ENCODE measurements at places on chromosomes 1 and 21.
A peak's percentile ranks its signal among the peaks of the same experiment; 100 is the strongest.

GRCh38 chr1:55965981-55966461, 613.3 kb downstream of the PLPP3 start:
- DNase-seq = no peak

DNA sequence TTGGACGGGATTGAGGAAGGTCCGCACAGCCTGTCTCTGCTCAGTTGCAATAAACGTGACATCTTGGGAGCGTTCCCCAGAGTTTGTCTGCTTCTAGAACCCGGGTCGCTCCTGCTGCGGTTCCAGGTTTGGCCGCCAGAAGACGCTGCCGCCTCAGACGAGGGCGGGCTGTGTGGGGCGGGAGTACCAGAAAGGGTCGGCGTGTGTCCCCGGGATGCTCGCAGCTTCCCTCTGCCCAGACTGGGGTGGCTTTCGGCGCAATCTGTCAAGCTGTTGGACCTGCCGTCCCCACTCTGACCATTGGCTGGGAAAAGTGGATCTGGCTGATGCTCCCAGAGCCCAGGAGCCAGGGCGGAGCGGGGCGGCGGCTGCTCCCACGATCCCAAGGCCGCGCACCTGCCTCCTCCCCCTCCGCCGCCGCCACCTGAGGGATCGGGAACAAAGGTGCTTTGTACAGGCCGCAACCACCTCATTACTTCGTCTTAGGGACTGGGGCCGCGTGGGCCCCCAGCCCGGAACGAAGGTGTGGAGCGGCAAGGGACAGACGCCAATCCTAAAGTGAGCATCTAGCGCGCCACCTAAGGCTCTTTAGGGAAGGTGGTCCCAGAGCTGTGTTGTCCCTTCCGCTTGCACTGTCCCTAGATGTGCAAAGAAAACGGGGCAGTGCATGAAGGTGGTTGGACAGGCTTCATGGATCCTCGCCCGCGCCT, 683 bp upstream of the EFNA4 start:
- DNase-seq = peak; percentile 19

DNA sequence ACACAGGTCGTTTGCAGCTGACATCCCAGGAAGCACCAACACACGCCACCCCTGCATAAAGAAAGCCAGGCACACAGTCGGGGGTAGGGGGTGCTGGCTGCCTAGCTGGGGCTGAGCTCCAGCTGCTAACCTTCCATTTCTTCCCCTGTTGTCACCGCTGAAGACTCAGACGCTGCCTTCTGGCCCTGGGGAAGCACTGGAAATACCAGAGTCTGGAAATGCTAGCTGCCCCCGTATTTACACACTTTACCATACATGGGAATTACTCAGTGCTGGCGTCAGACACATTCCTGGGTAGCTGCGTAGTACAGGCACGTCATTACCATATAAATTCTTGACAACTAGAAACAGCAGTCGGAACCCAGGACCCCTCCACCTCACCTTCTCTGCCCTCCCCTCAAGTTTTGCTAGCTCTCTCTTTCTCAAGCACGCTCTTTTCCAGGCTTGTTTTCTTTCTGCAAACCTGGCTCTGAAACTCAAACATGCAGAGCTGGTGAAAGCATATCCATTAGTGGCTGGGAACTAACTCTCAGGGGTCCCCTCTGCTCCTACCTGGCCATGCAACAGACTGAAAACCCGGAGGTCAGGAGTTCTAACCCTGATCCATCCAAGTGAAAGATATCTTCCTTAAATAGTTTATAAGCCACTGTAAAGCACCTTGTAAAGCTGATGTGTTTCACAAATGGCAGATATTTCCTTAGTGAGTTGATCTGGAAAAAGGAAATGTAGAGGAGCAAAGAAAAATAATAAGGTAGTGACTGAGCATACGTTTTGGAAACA, 3.3 kb downstream of the CSRP1 start:
- DNase-seq = no peak

DNA sequence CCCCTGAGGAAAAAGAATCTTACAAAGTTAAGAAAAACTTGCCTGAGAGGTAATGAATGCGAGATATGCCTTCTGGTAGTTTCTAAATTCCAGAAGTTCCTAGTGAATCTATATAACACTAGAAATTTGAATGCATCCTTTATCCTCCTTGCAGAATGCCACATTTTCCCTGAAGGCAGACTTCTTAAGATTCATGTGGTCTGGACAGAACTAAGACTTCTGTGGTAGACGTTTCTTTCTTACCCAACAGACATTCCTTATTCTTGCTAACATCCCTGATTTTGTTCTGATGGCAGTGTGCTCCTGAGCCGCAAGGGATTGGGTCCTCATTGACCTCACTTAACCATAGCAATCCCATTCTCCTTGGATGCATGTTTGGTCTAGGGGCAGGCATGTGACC, 121.3 kb upstream of the PAPPA2 start:
- no peak for DNase-seq

- DNase-seq = no peak
Observed at GRCh38 chr1:116228511-116228910, 117.3 kb downstream of the MAB21L3 start.

GRCh38 chr1:219310181-219310728, 136.6 kb downstream of the LYPLAL1 start:
- no peak for DNase-seq

DNA sequence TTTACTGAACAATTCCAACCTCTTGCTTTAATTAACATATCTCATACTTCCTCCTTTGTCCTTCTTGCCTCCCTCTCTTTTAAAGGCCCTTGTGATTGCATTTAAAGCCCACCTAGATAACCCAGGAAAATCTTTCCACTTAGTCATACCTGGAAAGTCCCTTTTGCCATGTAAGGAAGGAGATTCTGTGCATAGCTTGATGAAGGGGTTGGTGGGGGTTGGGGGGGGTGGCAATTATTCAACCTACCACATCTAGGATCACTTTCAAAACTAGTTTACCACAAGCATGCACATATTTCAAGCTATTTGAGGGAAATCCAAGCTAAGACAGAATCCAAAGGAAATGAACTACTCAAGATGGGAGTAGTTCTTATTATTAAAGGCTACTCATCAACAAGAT, 249.1 kb upstream of the PTBP2 start:
- no peak for DNase-seq

GRCh38 chr1:28249866-28250295, 9.4 kb upstream of the SESN2 start:
- no peak for DNase-seq

- DNase-seq = peak; percentile 45
Observed at GRCh38 chr1:58652651-58653184, 47.1 kb downstream of the MYSM1 start.

DNA sequence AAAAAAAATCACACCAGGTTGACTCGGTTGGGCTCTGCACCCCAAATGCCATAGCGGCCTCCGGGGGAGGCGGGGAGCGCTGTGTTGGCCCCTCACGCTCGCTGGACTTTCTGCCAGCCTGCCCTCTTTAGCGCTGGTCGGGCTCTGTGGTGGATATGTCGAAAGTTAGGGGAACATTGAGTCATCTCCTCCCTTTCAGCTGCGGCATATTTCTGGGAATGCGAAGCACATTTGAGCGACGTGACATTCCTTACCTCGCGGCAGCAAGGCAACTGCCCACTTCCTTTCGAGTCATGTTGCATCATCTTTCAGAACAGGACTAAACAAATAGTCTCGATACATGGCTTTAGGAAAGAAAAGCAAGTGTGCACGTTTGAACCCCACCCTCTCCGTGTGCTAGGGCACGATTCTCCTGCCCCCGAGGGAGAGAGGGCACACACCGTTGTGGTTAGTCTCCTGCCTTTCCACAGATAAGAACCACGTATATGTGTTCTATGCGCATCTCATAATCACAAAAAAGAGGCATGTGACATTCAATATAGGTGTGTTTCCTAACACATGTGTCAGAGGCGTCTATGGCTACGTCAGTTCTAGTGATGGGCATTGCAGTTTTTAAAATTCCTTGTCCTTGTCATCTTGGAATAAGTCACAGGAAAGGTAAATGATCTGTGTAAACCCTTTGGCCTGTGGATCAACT, 105.9 kb upstream of the SLC45A1 start:
- no peak for DNase-seq

DNA sequence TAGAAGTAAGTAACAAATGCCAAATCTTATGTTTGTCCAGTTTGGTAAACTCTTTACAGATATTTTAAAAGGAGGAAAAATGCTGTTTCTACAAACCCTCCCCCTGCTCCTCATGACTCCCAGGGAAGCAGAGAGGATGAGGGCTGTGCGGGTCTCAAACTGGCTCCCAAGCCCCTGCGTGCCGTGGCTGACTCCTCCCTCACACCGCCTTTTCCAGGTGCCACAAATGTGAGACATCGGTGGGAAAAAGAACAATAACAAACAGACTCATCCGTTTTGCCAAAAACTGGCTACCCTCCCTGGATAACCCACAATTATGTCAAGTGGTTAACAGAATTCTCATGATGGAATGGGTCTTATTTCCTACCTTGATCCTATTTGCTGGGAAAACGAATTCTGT, 594.6 kb downstream of the PTPRU start:
- DNase-seq = no peak

GRCh38 chr1:220908757-220909156, 29.5 kb downstream of the HLX start:
- DNase-seq = no peak

- no peak for DNase-seq
Observed at GRCh38 chr1:22530715-22531114, 32.6 kb upstream of the EPHA8 start.

DNA sequence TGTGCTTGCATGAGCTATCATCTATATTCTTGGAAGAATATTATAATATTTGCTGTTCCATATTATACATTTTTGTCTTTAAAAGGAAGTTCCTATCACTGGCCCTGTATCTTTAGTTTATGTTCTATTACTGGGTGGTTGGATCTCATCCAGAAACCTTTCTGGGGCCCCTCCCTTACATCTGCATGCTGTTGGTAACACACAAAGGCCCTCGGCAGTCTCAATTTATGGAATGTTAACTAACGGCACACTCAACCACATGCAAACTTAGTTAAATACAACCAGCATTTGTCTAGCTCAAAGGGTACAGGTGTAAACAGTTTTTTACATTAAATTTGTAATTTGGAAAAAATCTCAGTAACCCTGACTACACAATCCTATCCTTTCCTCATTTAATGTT, 9.7 kb upstream of the HYI start:
- no peak for DNase-seq

DNA sequence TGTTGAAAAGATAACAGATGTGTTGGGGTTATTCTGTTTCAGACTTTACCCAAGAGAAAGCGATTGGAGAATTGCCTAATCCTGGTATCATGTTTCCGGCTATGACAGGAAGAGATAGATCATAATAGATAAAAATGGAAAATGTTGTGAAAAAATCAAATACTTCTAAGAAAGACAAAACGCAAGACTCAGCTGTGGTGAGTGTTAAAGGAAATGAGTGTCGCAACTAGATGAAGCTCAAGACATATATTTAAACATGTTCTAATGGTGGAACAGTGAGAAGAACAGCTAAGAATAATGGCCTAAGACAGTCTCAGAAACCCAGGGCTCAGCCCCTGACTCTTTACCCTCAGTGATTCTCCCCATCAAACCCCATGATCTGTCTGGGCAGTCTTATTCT, 426.7 kb upstream of the RUNX1 start:
- no peak for DNase-seq

- no peak for DNase-seq
Observed at GRCh38 chr21:26519142-26519541, 53.9 kb downstream of the CYYR1 start.

DNA sequence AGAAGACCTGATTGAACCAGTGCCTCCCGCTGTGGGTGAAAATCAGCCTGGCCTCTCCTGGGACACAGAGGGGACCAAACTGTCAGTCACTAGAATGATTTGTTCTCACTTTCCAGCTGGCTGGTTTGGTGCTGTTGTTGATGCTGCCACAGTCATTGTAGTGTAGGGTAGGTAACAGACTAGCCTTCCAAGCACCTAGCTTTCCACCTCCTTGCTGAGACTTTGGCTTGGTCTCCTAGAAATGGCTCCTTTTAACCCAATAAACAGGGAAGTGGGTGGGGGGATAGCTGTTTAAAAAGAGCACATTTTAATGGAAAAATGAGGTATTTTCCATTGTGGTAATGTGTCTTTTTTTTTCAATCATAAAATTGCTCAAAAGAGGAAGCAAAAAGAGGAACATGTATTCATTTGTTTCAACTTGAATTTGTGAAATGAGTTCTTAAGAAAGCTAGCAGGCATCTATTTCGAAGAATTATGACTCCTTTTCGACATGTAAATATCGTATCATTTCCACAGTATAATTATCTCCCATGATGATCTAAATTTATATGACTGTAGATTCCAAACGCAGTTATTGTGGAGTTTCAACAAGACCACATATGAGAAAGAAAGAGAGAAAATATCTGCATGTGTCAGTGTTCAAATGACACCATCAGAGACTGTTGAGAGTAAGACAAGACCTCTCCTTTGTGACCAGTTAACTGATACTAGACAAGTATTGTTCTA, 190.1 kb downstream of the HLX start:
- no peak for DNase-seq

DNA sequence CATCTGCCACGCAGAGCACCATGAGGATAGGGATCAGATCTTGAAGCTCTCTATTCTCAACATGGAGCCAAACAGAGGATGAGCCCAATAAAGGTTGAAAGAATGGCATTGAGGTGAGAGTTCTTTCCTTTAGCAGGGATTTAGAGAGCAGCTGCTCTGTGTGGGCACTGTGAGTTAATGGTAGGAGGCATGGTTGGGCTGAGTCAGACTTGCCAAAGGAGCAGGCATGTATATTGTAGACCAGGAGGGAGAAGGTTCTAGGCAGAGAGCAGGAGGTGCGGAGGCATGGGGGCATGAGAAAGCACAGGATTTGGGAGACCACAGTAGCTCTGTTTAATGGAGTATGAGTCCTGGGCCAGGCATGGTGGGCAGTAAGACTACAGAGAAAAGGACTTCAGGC, 32.0 kb downstream of the TMEM53 start:
- no peak for DNase-seq

GRCh38 chr1:47688461-47689296, 250.8 kb downstream of the FOXD2 start:
- DNase-seq = no peak

DNA sequence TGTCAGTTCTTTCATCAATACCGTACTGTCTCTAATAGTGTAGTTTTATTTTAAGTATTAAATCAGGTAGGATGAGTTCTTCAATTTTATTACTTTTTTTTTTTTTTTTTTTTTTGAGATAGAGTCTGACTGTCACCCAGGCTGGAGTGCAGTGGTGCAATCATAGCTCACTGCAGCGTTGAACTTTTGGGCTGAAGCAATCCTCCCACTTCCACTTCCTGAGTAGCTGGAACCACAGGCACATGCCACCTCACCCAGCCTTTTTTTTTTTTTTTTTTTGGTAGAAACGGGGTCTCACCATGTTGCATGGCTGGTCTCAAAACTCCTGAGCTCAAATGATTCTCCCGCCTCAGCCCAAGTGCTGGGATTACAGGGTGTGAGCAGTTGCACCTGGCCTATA, 44.3 kb downstream of the INAVA start:
- DNase-seq = no peak

DNA sequence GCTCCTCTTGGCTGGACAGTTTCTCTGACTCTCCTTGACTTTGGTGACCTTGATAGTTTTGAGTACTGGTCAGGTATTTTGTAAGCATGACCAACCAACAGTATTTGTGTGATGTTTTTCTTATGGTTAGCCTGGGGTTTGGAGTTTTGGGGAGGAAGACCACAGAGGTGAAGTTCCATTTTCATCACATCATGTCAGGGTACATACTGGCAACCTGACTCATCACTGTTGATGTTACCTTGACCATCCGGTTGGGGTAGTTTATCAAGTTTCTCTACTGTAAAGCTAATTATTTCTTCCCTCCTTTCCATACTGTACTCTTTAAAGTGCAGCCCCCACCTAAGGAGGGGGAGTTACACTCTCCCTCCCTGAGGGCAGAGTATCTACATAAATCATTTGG, 13.4 kb downstream of the OSCP1 start:
- no peak for DNase-seq

All from NCI-H1930 (cell line).